ENCODE measurements at places on chromosomes 7 and 10. TPM values are rescaled to one million over a fixed set of nuclear protein-coding genes. Genes with fewer than 3 reads are reported as not detected.

CDK1 gene
- total RNA-seq = 94.7 TPM

SUGCT gene
- 5.9 TPM for total RNA-seq

ADCY1 gene
- total RNA-seq = 13.7 TPM

ACBD7 gene
- total RNA-seq = 12.0 TPM

DNA sequence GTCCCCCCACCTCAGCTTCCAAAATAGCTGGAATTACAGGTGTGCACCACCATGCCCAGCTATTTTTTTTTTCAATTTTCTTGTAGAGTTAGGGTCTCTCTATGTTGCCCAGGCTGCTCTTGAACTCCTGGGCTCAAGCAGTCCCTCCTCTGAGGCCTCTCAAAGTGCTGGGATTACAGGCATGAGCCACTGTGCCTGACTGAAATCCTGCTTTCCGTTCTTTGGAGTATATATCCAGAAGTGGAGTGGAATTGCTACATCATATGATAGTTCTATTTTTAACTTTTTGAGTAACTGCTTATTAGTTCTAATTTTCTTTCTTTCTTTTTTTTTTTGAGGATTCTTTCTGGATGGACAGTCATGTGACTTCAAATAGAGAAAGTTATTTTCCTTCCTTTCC, 62.9 kb upstream of the ZMIZ2 start:
- H3K27me3 ChIP-seq = no peaks in the 10 kb centered on the region
- no peak overlapping the region for H3K4me3 ChIP-seq
- DNase-seq = no peak
- no peaks in the 10 kb centered on the region for H3K4me1 ChIP-seq
- H3K27ac ChIP-seq = no peak overlapping the region

GRCh38 chr10:45427262-45427969, 53.4 kb downstream of the ALOX5 start:
- H3K4me1 ChIP-seq = no peaks in the 10 kb centered on the region
- no peak for DNase-seq
- H3K4me3 ChIP-seq = no peak overlapping the region
- H3K27ac ChIP-seq = no peak overlapping the region
- H3K36me3 ChIP-seq = no peaks in the 10 kb centered on the region
- H3K27me3 ChIP-seq = peaks cover 2% of the 10 kb centered on the region

DNA sequence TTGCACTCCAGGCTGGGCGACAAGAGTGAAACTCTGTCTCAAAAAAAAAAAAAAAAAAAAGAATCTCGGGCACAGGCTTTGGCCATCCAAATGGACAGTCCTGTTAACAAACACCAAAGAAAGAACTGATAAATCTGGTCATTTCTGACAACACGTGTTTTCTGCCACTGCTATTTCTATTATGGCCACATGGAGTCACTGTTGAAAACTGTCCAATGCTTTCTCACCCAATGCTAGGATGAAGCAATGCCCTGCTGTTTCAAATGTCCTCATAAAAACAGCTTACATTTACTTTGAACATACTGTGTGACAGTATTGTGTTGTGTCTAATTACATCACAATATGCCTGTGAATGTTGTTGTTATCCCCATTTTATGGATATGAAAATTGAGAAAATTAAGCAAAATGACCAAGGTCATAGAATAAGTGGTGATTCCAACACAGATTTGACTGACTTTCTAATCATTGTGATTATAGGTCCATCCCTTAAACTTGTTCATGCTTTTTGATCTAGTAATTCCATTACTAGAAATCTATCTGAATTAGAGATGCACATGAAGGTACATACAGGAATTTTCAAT, 19.9 kb upstream of the MAP3K8 start:
- no peak overlapping the region for H3K4me3 ChIP-seq
- DNase-seq = no peak
- H3K27ac ChIP-seq = no peak overlapping the region
- H3K27me3 ChIP-seq = no peaks in the 10 kb centered on the region
- H3K4me1 ChIP-seq = peaks cover 5% of the 10 kb centered on the region

- no peak overlapping the region for H3K4me3 ChIP-seq
- H3K4me1 ChIP-seq = no peaks in the 10 kb centered on the region
- no peak for DNase-seq
- no peaks in the 10 kb centered on the region for H3K36me3 ChIP-seq
Measured at GRCh38 chr10:67622511-67622910, 73.5 kb downstream of the CTNNA3 start.

GRCh38 chr7:46168671-46169383, 247.8 kb upstream of the IGFBP3 start:
- H3K27ac ChIP-seq = no peak overlapping the region
- H3K27me3 ChIP-seq = no peaks in the 10 kb centered on the region
- no peak for DNase-seq
- no peak overlapping the region for H3K4me3 ChIP-seq

- no peaks in the 10 kb centered on the region for H3K27me3 ChIP-seq
- H3K27ac ChIP-seq = no peak overlapping the region
- peaks cover 3% of the 10 kb centered on the region for H3K36me3 ChIP-seq
- H3K4me3 ChIP-seq = no peak overlapping the region
Measured at GRCh38 chr7:124723012-124723411, 42.6 kb downstream of the GPR37 start.

DNA sequence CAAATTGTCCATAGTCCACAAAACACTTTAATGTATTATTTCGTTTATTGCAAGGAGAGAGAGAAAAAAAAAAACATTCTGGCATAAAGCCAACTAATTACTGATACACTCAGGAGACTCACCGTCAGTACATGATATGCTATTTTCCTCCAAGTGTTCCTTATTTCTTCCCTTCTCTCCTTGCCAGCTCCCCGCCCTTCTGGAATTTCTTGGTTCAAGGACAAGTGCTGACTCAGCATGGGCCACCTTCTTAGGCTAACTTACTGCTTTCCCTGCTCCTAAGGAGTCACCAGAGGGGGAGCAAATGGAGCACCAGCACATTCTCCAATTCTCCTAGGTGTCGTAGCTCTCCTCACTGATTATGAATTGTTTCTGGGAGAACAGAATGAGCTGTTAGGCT, 133.8 kb upstream of the HDAC9 start:
- H3K36me3 ChIP-seq = no peaks in the 10 kb centered on the region
- no peaks in the 10 kb centered on the region for H3K27me3 ChIP-seq
- H3K4me3 ChIP-seq = no peak overlapping the region
- no peak for DNase-seq
